Heart right ventricle (tissue), 16 donors: ENCODE measurements at places on chromosomes 16 and 17. TPM values are rescaled to one million over a fixed set of nuclear protein-coding genes. Genes with fewer than 3 reads are reported as not detected.

GRCh38 chr17:11803231-11803969 lies 193.9 kb downstream of the ZNF18 start:
- no peaks in the 10 kb centered on the region for H3K4me1 ChIP-seq
- H3K36me3 ChIP-seq, result no peaks in the 10 kb centered on the region
- no peak overlapping the region for H3K27ac ChIP-seq
- H3K4me3 ChIP-seq, result no peak overlapping the region

- H3K27ac ChIP-seq, result no peak overlapping the region
- H3K36me3 ChIP-seq, result no peaks in the 10 kb centered on the region
- peak; percentile 18 for DNase-seq
Observed at GRCh38 chr17:34542700-34543336, 36.6 kb upstream of the TMEM132E start.

- DNase-seq, result no peak
- no peaks in the 10 kb centered on the region for H3K4me1 ChIP-seq
- H3K4me3 ChIP-seq, result no peak overlapping the region
- no peaks in the 10 kb centered on the region for H3K27me3 ChIP-seq
- no peak overlapping the region for H3K27ac ChIP-seq
- no peaks in the 10 kb centered on the region for H3K36me3 ChIP-seq
Observed at GRCh38 chr17:36198831-36199465, 2.4 kb upstream of the CCL3L1 start.

DNA sequence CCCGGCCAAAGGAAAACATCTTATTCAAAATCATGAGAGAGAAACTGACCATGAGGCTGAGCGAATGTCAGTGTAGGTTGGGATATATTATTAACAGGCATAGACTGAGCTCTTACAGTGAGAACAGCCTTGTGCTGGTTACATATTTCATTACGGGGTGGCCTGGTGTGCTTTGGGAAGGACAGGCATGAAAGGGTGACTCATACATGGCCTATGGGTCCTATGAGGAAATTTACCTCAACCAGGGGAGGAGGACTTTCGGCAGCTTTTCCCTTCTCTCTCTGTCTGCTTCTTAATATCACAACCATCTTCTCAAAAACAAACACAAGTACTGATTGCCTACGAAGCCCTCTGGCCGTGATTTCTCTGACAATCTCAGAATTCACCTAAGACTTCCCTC lies 579.1 kb downstream of the CDH13 start:
- no peaks in the 10 kb centered on the region for H3K36me3 ChIP-seq
- no peaks in the 10 kb centered on the region for H3K27me3 ChIP-seq

DNA sequence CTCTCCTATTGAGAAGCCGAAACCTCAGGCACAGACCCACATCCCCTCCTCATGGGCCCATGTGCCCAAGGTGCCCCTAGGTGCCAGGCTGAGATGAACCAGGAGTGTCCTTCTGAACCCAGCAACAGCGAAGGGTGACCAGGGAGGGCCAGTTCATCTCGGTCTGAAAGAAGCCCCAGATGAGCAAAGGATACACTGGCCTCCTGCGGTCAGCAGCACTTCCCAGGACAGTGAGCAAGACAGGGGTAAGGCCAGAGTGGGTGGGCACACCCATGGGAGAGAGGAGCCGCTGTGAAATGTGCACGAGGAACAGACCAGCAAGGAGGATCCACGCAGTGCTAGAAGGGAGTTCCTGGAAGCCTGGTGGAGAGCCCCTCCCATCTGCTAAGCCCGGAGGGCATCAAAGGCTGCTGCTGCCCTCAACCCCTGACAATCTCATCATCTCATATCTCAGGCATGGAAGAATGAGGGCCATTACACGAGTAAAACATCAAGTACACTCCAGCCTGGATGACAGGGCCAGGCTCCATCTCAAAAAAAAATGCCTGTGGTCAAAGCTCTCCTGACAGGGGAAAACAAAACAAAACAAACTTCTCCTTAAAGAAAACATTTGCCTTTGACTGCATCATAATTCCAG lies 3.3 kb upstream of the HBZ start:
- H3K4me3 ChIP-seq, result no peak overlapping the region
- H3K36me3 ChIP-seq, result no peaks in the 10 kb centered on the region
- H3K27ac ChIP-seq, result no peak overlapping the region
- H3K4me1 ChIP-seq, result no peaks in the 10 kb centered on the region
- no peak for DNase-seq
- H3K27me3 ChIP-seq, result peaks cover 26% of the 10 kb centered on the region

DNA sequence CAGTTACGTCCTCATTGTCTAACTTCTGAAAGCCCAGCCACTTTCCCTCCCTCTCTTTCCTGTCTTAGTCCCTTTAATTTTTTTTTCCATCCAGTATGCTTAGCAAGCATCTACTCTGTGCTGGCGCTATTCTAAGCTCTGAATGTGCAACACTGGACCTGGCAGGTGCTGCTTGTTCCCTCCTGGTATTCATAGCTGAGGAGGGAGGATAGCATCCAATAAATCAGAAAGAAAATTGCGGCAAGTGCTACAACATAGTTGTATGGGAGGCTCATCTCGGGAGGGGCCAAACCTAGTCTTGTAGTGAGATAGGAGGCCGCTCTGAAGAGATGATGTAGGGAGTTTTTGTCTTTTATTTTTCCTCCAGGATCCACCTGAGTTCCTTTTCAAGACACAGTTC lies 457.3 kb upstream of the HSBP1 start:
- H3K36me3 ChIP-seq, result peaks cover 5% of the 10 kb centered on the region
- H3K27ac ChIP-seq, result no peak overlapping the region
- H3K4me3 ChIP-seq, result no peak overlapping the region
- DNase-seq, result no peak
- H3K4me1 ChIP-seq, result no peaks in the 10 kb centered on the region

DNA sequence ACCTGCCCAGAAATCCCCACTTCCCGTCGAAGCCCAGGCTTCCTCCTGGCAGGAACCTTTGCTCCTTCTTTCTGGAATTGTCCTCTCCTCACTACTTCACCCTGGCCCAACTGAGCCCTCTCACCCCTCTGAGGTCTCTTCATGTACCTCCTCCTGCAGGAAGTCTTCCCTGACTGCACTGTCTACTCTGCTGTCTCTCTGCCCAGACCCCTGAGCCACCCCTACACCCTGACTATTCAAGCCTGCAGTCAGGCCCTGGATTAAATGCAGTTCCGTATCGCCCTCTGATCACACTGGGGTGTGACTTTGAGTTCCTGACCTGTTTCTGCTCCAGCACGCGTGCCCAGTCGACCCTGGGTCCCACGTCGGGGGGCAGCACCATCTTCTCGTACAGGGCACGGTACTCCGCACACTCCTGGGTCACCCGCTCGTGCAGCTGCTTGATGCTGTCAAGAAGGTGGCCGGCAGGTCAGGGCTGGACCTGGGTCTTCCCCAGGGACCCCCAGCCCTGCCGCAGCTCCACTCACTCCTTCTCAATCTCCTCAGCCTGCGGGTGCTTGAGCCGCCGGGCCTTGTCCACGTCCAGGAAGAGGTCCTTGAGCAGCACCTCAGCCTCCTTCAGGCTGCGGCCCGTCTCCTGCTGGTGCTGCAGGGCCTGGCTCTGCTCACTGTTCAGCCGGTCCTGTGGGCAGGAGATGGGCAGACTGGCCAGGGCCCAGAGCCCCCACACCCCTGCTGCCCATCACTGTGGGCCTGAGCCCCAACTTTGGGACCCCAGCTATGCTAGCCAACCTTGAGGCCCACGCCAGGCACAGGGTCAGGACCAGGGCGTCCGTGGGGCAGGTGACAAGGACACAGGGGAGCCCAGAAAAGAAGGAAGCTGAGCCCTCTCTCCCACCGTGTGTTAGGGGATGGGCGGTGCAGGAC lies 3.9 kb downstream of the EVPL start:
- no peak overlapping the region for H3K27ac ChIP-seq
- H3K4me3 ChIP-seq, result no peak overlapping the region
- no peaks in the 10 kb centered on the region for H3K4me1 ChIP-seq
- H3K36me3 ChIP-seq, result no peaks in the 10 kb centered on the region
- DNase-seq, result no peak

- peaks cover 21% of the 10 kb centered on the region for H3K36me3 ChIP-seq
- no peaks in the 10 kb centered on the region for H3K27me3 ChIP-seq
- no peak for DNase-seq
- peaks cover 6% of the 10 kb centered on the region for H3K4me1 ChIP-seq
- no peak overlapping the region for H3K4me3 ChIP-seq
- no peak overlapping the region for H3K27ac ChIP-seq
Observed at GRCh38 chr16:72042157-72042660, 12.1 kb upstream of the HP start.

DNA sequence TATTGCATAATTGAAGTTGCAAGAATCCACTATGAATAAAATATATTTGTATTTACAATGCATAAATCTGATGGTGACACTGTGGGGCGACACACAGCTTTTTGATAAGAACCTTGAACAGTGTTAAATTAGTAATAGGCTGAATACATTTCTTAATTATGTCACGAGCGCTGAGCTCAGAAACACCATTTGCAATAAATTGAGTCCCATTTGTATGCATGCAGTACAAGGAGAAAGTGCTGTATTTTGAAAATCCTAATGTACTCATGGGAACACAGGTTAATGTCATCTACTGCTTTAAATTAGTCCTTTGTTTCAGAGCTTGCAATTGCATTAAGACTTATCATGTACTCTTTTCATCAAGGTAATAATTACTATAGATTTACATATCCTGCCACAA lies 579.5 kb downstream of the RBFOX1 start:
- no peak overlapping the region for H3K27ac ChIP-seq
- DNase-seq, result no peak
- no peaks in the 10 kb centered on the region for H3K4me1 ChIP-seq
- H3K27me3 ChIP-seq, result no peaks in the 10 kb centered on the region
- no peak overlapping the region for H3K4me3 ChIP-seq

GRCh38 chr16:15605839-15606517 lies 37.0 kb downstream of the MARF1 start:
- peaks cover 100% of the 10 kb centered on the region for H3K36me3 ChIP-seq
- peaks cover 12% of the 10 kb centered on the region for H3K4me1 ChIP-seq

DNA sequence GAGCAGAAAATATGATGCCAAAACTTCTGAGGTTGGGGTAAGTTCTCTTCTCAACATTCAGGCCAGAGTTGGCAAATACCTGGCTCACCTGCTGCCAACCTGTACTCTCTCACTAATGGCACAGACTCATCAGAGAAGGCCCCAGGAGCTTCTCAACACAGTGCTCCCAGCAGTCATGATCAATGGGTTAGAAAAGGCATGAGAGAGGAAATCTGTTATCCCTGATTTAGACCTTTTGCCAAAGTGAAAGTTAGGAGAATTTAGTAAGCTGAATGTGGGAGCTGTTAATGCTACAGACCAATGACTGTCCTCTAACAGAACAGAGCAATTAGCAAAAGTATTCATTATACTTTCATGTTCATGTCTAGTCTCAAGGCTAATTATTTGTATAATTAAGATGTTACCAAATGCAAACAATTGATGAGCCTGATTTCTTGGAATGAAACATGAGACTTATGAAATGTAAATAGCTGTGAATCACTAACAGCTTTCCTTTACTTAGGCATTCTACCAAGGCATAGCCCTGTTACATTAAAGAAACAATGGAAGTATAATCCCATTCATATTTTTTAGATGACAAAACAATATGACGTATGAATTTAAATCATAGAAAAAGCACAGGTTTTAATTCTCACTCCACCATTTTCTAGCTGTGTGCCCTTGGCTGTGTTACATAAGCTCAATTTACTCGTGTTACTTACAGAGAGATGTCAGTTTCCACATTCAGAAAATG lies 68.7 kb upstream of the MARCHF10 start:
- no peaks in the 10 kb centered on the region for H3K27me3 ChIP-seq
- no peak overlapping the region for H3K27ac ChIP-seq
- H3K4me3 ChIP-seq, result no peak overlapping the region
- H3K36me3 ChIP-seq, result no peaks in the 10 kb centered on the region
- no peaks in the 10 kb centered on the region for H3K4me1 ChIP-seq
- no peak for DNase-seq

GRCh38 chr17:13367154-13367553 lies 234.6 kb downstream of the HS3ST3A1 start:
- no peak for DNase-seq
- no peaks in the 10 kb centered on the region for H3K36me3 ChIP-seq
- no peaks in the 10 kb centered on the region for H3K4me1 ChIP-seq
- no peak overlapping the region for H3K27ac ChIP-seq
- no peaks in the 10 kb centered on the region for H3K27me3 ChIP-seq

NOL3 gene
- 74.8 TPM for total RNA-seq

MYH13 gene
- not detected for total RNA-seq

ACLY gene
- total RNA-seq, result 29.8 TPM

CYB5D1 gene
- 20.1 TPM for total RNA-seq

TNP2 gene
- not detected for total RNA-seq

ST6GALNAC2 gene
- total RNA-seq, result 3.7 TPM

MT1A gene
- total RNA-seq, result 2.9 TPM

YBX2 gene
- total RNA-seq, result 0.79 TPM

IL32 gene
- total RNA-seq, result 47.1 TPM

MYH11 gene
- 31.1 TPM for total RNA-seq

PRKCB gene
- 1.3 TPM for total RNA-seq
